ENCODE measurements at places on chromosomes 16 and 17.

GRCh38 chr17:17359271-17359670 lies 56.1 kb downstream of the NT5M start:
- no peak for DNase-seq

- DNase-seq, result peak; percentile 19
Measured at GRCh38 chr16:87765473-87765775, 362 bp downstream of the KLHDC4 start.

GRCh38 chr16:72367851-72368250 lies 195.9 kb upstream of the PMFBP1 start:
- no peak for DNase-seq

DNA sequence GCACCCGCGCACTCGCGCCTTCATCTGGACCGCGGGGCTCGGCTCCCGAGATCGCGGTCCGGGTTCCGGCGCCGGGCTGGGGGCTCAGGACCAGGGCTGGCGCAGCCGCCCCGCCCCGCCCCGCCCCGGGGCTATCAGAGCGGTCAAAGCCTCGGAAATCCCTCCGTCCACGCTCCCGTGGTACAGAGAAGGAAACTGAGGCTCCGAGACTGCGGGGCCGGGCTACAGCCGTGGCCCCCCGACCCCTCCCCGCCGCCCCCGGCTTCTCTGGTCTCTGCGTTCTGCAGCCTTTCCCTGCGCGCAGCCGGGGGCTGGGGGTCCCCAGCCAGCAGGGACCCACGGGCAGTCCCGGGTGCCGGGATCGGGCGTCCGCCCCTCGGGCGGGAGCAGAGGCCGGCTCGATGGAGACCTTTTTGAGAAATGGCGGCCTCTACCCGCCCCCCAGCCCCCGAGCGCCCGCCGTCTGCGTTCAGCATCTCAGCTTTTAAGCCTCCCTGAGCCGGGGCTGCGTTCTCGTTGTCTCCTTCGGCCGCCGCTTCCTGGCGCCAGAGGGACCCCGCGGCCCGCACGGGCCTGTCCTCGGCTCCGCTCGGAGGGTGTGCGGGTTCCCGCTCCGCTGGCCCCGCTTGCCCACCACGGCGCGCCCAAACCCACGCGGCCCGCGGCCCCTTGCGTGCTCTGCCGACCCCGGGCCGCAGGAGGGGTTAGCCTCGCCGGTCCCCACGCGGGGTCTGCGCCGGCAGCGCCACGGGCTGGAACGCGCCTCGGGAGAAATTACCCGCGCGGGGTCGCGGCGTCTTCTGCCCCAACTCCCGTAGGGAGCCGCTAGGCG lies 1.5 kb upstream of the NPTX1 start:
- DNase-seq, result no peak

GRCh38 chr16:81521141-81521626 lies 76.6 kb downstream of the CMIP start:
- no peak for DNase-seq

DNA sequence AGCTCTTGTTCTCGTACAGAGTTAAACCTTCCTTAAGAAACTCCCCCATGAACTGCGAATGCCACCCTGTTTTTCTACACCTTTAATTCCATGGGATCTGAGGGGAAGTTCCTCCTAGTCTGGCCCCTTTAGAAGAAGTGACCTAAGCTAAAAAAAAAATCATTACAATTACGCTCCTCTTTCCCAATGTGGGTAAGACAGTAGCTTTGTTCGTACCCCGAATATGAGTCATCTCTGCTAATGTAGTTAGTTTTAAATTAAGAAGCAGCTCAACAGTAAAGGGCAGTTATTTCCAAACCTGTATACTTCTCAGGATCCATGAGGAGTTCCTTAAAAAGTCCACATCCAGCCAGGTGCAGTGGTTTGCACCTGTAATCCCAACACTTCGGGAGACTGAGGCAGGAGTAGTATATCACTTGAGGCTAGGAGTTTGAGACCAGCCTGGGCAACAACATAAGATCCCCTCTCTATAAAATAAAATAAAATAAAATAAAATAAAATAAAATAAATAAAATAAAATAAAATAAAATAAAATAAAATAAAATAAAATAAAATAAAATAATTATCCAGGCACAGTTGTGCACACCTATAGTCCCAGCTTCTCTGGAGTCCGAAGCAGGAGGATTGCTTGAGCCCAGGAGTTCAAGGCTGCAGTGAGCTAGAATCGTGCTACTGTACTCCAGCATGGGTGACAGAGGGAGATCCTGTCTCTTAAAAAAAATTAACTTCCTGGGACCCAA lies 26.1 kb downstream of the RCVRN start:
- no peak for DNase-seq

GRCh38 chr16:61798741-61799140 lies 237.5 kb downstream of the CDH8 start:
- peak; percentile 50 for DNase-seq

DNA sequence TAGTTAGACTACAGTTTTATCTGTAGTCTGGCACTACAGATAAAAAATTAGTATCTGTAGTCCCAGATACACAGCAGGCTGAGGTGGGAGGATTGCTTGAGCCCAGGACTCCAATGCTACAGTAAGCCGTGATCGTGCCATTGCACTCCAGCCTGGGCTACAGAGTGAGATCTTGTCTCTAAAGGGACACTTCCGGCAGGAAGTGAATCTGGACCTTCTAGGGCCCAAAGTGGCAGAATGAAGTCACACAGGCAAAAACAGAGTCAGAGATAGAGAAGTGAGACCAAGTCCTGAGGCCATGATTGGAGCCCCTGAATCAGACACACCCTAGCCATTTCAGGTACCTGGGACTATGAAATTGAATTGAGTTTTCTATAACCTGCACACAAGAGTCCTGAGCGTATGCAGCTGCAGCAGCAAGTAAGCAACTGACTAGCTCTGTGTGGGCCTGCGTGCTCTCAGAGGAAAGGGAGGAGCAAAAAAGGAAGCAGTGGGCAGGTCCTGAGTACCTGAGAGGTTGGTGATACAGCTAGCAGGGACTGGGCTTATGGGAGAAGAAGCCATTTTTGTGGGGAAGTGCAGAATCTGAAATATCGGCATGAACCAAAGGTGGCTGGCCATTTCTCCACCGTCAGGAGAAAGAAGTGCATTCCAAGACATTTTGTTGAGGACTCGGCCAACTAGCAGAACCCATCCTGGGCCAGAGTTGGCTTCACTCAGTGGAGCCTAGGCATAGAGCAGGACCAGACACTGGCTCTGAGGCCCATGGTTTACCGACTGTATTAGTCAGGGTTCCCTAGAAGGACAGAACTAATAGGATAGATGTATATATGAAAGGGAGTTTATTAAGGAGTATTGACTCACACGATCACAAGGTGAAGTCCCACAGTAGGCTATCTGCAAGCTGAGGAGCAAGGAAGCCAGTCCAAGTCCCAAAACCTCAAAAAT lies 27.2 kb upstream of the BRD7 start:
- DNase-seq, result no peak

GRCh38 chr17:55140809-55141208 lies 124.0 kb upstream of the HLF start:
- no peak for DNase-seq

- DNase-seq, result no peak
Measured at GRCh38 chr16:50977138-50977537, 173.9 kb downstream of the SALL1 start.

DNA sequence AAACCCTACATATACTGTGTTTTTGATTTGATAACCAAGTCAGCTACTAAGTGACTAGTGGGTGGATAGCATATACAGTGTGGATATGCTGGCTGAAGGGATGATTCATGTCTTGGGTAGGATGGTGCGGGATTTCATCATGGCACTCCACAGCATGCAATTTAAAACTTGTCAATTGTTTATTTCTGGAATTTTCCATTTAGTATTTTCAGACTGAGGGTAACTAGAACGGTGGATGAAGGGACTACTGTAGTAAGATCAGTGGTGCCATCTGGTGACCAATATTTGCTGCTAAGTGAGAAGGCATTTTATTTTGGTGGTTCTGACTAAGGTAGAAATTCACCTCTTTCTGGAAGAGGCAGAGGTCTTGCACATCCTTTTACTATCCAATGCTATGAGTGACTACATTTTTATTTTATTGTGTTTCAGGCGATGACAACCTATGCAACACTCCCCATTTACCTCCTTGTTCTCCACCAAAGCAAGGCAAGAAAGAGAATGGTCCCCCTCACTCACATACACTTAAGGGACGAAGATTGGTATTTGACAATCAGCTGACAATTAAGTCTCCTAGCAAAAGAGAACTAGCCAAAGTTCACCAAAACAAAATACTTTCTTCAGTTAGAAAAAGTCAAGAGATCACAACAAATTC lies 3.1 kb downstream of the CDC6 start:
- DNase-seq, result peak; percentile 75

DNA sequence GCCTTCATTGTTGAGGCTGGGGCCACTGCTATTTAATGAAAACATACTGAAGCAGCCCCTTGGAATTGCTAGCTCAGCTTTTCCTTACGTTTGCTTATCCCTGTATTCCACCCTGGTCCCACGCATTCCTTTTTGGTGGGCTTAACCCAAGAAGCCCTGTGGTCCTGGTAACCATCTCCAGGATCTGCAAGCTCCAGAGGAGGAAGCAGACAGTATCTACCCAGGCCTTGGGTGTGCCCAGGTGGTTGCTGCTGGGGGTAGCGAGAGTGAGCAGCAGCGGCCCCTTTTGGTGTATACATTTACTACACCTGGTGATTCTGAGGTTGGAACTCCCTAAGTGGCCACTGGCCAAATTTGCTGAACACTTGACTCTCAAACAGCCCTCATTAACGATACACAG lies 97.7 kb downstream of the CBLN1 start:
- no peak for DNase-seq

GRCh38 chr17:3921006-3921405 lies 4.7 kb upstream of the P2RX1 start:
- DNase-seq, result no peak

DNA sequence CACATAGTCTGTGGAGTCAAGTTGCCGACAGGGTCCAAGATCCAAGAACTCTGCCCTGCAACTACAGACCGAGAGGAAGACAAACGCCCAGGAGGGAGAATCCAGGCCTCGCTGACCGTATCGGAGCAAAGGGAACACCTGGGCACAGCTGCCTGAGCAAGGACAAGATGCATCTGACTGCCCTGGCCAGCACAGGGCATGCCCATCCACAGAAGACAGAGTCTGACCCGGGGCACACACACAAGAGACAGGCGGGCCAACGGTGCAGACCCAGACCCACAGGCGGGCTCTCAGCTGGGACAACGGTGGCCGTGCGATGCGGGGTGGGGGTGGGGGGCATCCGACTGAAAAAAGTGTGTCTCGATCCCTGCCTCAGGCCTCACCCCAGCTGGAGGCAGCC lies 6.2 kb downstream of the RAB40B start:
- DNase-seq, result no peak

GRCh38 chr16:27353853-27354252 lies 40.1 kb downstream of the IL4R start:
- DNase-seq, result no peak

DNA sequence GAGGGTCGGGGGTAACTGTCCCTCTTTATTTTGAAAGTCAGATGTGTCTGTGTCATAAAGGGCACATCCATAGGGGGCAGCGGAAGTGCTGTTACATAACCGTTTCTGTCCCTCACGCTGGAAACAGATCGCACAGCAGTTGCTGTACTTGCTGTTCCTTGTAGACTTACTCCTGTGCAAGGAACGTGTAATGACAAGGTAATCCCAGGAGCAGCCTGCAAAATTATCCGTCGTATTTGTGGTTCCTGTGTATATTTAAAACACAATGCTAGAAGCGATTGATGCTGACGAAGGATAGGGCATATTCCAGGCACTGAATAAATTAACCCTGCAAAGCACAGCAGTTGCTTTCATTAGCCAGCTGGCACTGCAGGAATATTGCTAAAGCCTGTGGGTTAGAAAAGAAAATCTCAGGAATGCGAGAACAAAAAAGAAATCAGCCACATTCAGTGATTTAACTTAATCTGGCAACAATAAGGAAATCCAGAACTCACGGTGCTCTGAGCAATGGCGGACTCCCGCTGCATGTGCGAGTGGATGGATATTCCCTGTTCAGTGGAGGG lies 76.2 kb downstream of the SPECC1 start:
- no peak for DNase-seq

GRCh38 chr16:7382521-7382920 lies 49.9 kb downstream of the RBFOX1 start:
- DNase-seq, result no peak

DNA sequence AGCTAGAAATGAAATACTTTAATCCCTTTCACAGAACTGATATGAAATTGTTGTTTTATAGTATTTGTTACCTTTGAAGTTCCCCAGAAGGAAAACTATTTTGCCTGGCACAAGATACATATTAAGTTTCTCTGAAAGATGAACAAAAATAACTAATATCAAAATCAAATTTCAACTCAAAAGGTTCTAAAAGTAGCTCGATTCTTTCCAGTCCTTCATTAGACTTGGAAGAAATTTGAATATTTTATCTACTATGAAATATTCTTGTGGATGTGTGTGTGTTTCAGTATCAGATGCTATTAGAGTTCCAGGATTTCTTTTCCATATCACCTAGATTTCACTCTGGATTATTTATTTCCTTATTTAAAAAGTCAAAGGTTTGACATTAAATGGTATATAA lies 3.6 kb upstream of the AATF start:
- no peak for DNase-seq

- no peak for DNase-seq
Measured at GRCh38 chr16:49189286-49189685, 92.4 kb downstream of the CBLN1 start.

- no peak for DNase-seq
Measured at GRCh38 chr16:1999866-2000514, 9.6 kb downstream of the ZNF598 start.

GRCh38 chr16:56626685-56627084 lies 1.1 kb downstream of the MT1E start:
- DNase-seq, result no peak

DNA sequence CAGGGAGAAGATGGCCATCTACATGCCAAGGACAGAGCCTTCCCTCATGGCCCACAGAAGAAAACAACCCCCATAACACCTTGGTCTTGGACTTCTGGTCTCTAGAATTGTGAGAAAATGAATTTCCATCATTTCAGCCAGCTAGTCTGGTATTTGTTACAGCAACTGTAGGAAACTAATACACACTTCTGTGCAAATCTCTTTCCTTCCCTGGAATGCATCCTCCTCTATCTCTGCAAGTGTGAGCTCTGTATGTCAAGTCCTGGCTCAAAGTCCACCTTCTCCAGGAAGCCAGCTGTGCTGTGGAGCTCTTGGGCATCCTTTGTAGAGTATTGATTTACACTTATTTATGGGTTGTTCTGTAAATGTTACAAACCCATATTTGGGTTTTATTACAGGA lies 89.7 kb downstream of the SDK2 start:
- DNase-seq, result no peak

- DNase-seq, result no peak
Measured at GRCh38 chr17:19345067-19345460, 17.5 kb downstream of the B9D1 start.

DNA sequence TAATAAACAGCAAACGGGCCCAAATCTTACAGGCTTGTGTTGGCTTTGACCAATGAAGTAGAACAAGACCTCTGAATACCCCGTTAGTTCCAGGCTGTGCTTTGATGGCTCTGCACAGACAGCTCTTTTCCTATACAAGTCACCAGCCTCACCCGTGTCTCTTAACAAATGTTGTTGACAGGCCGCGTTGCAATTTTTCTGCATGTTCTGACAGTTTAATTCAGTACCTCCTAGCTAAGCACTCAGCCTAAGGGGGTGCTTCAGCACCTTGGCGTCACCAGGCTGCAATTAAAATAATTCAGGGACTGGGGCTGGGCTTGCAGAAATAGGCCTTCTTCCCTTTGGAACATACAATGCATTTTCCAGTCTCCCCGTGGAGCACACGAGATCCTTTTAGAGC lies 500.1 kb downstream of the MAF start:
- no peak for DNase-seq

Data from NCI-H226 (cell line).